Umbilical cord (tissue), 2 donors: ENCODE measurements at places on chromosomes 6 and 20. TPM values are rescaled to one million over a fixed set of nuclear protein-coding genes. Genes with fewer than 3 reads are reported as not detected.

GRCh38 chr20:36228770-36229169 is 7.5 kb upstream of the AAR2 start:
- DNase-seq, result no peak

Gene CTAGE9
- 6.3 TPM for total RNA-seq

Gene SCUBE3
- total RNA-seq, result 10.6 TPM

GRCh38 chr20:60749804-60750602 is 502.1 kb upstream of the CDH4 start:
- no peak for DNase-seq

Gene KCNS1
- total RNA-seq, result 2.4 TPM

DNA sequence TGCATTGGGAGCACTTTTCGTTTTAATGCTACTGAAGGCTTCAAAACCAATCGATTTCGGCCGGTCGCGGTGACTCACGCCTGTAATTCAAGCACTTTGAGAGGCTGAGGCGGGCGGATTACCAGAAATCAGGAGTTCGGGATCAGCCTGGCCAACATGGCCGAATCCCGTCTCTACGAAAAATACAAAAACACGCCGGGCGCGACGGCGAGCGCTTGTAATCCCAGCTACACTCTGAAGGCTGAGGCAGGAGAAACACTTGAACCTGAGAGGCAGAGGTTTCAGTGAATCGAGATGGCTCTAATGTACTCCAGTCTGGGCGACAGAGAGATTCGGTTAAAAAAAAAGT is 58.4 kb downstream of the TRIM38 start:
- no peak for DNase-seq

DNA sequence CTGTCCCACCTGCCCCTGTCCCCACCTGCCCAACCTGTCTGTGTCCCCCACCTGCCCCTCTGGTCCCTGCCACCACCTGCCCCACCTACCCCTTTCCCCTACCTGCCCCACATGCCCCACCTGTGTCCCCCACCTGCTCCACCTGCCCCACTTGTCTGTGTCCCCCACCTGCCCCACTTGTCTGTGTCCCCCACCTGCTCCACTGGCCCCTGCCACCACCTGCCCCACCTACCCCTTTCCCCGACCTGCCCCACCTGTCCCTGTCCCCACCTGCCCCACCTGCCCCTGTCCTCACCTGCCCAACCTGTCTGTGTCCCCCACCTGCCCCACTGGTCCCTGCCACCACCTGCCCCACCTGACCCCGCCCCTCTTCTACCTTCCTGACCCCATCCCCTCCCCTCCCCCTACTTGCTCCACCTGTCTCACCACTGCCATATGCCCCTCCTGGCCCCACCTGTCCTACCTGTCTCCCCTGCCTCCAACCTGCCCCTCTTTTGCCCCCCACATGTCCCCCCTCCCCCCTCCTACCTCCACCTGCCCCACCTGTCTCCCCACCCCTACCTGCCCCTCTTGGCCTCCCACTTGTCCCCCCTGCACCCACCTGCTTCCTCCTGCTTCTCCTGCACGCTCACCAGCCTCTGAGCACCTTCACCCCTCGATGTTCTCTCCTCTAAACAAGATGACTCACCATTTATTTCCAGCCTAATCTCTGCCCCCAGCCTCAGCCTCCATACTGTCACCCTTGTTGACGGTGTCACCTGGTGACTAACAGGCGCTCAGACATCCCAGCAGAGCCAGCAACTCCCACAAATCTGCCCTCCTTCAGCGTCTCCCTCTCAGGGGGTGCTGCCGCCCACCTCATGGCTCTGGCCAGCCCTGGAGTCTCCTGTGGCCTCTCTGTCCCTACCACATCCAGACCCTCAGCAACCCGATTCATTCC is 5.6 kb upstream of the MYT1 start:
- no peak for DNase-seq

DNA sequence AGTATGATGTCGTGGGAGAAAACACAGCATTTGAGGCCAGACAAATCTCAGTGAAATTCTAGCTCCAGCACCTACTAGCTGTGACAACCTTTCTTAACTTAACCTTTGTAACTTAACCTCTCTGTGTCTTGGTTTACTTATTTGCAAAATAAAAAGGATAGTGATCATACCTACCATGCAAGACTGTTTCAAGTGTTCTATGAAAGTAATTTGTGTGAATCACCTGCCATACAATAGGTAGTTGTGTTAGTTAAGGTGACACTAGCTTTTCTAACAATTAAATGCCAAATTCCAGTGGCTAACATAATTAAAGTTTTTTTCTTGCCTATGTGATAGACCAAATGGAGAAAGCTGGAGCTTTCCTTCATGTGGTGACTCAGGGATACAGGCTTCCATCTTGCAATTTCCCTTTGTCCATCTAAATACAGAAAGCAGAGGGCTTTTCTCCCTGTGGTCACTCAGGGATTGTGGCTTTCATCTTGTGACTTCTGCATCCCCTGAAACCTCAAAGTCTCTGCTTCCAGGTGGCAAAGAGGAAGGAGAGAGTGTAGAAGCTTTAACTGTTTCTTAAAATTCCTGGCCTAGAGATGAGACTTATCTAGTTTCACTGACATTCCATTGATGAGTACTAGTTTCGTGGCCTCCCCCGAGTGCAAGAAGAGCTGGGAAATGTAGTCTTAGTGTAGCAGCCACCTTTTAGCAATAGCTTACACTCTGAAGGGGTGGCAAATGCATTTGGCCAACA is 311.4 kb downstream of the CLIC5 start:
- no peak for DNase-seq

Gene ZBTB9
- total RNA-seq, result 10.4 TPM

GRCh38 chr6:4399656-4400055 is 264.3 kb upstream of the ECI2 start:
- no peak for DNase-seq

GRCh38 chr6:146341493-146342230 is 202.0 kb upstream of the RAB32 start:
- DNase-seq, result no peak

DNA sequence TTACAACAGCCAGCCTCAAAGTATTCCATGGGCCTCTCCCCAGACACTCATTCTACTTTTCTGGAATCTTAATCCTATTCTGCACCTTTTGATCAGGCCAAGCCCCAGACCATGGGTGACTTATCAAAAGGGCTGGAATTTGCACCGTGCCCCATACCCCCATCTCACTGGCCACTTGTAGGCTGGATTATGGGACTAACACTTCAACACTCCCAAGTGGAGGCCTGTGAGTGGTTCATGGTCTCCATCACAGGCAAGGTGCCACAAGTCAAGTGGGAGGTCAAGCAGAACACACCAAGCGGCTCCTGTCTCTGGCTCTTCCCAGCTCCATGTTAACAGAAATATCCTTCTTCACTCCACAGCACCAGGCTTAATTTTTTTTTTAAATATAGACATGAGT is 212.3 kb upstream of the HEY2 start:
- DNase-seq, result no peak

GRCh38 chr6:129510950-129511349 is 199.0 kb downstream of the ARHGAP18 start:
- no peak for DNase-seq

Gene ZNF334
- 12.0 TPM for total RNA-seq

DNA sequence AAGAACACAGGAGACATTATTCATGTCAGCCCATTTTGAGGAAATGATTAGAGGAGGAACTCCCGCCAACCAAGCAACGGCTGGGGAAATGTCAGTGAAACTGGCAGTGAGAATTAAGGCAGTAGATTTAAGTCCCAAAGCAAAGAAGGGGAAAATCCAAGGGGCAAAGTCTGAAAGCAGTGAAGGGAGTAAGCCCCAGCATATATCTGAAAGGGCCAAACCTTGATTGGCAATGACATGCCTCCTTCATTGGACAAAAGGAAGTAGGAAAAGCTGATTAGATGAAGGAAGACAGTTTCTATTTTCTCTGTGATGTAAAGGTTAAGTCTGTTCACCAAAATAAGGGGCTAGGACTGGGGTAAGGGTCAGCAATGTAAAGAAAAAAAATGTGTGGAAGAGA is 190.3 kb downstream of the RNF144B start:
- DNase-seq, result no peak

- DNase-seq, result no peak
Observed at GRCh38 chr6:105851606-105852005, 234.5 kb upstream of the PRDM1 start.
